ENCODE measurements at places on chromosomes 7 and 10.

- no peak for DNase-seq
Measured at GRCh38 chr10:73771722-73772280, 10.0 kb upstream of the CHCHD1 start.

DNA sequence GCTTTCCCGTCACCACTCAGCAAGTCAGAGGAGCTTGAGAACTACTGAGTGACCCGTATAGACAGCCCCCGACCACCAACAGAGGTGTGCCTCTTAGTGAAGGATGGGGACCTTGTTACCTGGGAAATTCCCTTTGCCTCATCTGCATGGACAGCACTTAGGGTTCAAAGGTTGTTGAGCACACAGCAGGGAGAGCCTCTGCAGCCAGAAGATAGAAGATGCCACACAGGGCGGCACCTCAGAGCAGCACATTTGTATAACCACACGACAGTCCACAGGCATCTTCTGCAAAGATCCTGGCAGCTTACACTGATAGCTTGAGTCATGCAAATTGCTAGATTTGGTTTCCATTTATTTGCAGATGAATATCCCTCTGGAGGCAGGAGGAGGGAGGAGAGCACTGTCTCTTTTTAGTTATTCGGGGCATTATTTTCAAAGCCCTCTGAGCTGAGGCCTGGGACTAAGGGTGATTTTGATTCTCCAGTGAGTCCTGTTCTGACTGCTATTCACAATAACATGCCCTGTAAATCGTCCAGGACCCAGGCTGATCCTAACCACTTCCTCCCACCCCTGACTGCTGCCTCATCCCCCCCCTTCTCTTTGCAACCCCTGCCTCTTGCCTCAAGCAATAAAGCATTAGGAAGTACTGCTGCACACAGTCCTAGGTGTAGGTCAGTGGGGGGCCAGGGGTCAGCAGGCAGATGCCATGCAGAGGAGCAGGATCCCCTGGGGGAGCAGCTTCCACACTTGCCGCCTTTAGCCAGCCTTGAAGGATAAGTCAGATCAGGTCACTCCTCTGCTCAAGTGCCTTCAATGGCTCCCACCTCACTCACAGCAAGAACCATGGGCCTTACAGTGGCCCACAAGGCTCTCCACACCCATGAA, 24.6 kb upstream of the INMT start:
- DNase-seq, result no peak

DNA sequence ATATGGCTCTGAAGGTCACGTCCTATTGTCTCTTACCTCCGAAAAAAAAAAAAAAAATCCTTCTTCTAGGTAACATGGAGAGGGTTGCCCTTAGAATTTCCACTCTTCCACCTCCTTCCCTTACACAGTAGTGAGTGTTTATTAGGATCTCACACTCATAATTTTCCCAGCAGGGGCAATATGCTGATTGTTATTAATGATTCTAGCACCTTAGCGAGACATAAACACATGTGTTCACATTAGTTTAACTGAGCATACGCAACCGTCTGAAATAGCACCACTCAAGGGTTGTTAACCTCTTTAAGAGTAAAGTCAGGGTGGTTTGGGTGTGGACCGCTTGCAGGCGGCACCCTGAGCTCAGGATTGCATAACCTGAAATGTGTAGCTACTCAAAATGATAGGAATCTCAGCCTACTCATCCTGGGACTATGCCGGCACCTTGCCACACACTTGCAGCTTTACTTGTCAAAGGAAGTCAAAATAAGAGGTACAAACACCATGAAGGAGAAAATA, 52.2 kb downstream of the CPEB3 start:
- no peak for DNase-seq

- DNase-seq, result no peak
Measured at GRCh38 chr7:81753392-81753791, 16.5 kb downstream of the HGF start.

- peak; percentile 28 for DNase-seq
Measured at GRCh38 chr7:31633894-31634494, 53.0 kb upstream of the PPP1R17 start.

- no peak for DNase-seq
Measured at GRCh38 chr10:116255886-116256751, 16.9 kb downstream of the GFRA1 start.

DNA sequence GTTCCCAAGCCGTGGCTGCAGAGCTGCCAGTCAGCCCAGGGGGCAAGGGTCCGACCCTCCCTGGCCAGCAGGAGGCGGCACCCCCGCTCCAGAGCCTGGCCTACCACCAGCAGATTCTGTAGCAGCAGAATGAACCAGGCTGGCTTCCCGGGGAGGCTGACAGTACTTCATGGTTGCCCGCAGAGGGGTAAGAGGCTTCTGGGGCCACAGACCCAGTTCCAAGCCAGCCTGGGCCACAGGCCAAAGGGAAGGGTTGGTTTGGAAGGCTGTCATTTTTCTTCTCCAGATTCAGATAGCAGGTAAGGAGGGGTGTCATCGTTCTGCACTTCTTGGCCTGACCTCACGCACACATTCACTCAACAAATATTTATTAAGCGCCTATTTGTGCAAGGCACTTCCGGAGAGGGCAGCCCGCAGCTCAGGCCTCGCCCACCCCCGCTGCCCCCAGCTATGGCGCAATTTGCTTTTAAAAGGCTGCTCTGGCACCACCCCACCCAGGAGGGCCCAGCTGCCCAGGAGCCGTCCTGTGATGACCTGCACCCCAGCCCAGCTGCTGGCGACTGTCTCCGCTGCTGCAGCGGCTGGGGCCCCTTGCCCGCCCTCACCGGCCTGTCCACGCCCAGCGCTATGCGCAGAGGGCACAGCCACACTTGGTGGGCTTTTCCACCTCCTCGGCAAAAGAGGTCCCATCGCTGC, 168.5 kb downstream of the LCOR start:
- peak; percentile 35 for DNase-seq

DNA sequence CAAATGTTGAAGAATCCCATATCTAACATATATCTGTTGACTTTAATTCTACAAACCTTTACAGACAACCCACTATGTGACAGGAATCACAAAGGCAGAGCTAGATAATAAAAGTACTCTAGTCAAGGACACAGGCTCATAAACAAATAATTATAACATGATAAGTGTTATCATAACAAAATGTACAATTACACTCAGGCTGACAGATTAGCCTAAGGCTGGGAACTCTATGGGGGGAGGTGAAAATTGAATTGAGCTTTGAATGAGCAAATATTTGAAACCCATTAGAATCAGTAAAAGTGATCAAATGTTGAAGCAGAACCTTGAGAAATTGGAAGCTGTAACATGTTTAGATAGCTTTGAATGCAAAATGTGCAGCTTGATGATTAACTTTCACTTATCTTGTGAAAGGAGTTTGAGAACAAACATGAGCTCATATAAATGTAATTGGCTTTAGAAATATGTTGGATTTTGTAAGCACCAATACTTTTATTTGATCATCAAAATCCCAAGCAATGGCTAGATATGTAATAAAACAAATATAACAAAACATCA, 970.2 kb downstream of the SORCS3 start:
- DNase-seq, result no peak

- no peak for DNase-seq
Measured at GRCh38 chr10:64102916-64103315, 581.7 kb downstream of the REEP3 start.

- DNase-seq, result no peak
Measured at GRCh38 chr10:51910189-51910588, 210.8 kb upstream of the CSTF2T start.

- no peak for DNase-seq
Measured at GRCh38 chr7:15567652-15568051, 5.8 kb upstream of the AGMO start.

- no peak for DNase-seq
Measured at GRCh38 chr7:92266415-92267241, 20.9 kb downstream of the ANKIB1 start.

DNA sequence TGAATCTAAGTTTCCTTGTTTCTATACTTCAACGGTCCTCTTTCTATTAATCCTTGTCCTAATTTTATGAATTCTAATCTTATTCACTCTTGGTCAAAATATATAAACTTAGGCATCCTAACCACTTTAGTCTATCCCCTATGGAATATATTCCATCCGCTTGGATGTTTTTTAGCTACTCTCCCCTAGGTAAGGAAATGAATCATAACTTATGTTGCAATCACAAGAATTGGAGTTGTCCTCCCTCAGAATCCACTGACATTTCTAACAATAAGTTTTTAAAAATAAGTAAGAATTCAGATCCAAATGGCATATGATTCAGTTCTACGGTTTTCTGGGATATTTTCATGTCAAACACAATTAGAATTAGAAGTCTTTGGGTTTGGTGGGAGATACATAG, 1081.6 kb downstream of the SORCS1 start:
- DNase-seq, result no peak
